ENCODE measurements at places on chromosomes 13 and 19. TPM values are rescaled to one million over a fixed set of nuclear protein-coding genes. Genes with fewer than 3 reads are reported as not detected.

The EBI3 gene
- not detected for total RNA-seq

The TEX101 gene
- total RNA-seq: not detected

The LRRC8E gene
- total RNA-seq: 5.5 TPM

The TMEM59L gene
- total RNA-seq: 4.0 TPM

The LILRA5 gene
- total RNA-seq: not detected

The CGB5 gene
- not detected for total RNA-seq

The FPR2 gene
- not detected for total RNA-seq

The HNRNPL gene
- total RNA-seq: 236 TPM

The ZNF112 gene
- 7.5 TPM for total RNA-seq

The FPR1 gene
- total RNA-seq: not detected

The PABPC3 gene
- total RNA-seq: 0.12 TPM

The TRPC4 gene
- total RNA-seq: 17.2 TPM

The ALDH16A1 gene
- 40.8 TPM for total RNA-seq

The ZNF71 gene
- total RNA-seq: 4.8 TPM

The FCER2 gene
- not detected for total RNA-seq

The TRPM4 gene
- 20.5 TPM for total RNA-seq

The KIR3DL1 gene
- not detected for total RNA-seq

The TEAD2 gene
- 13.7 TPM for total RNA-seq

The CRLF1 gene
- total RNA-seq: 437 TPM

The SLC8A2 gene
- not detected for total RNA-seq

The ACP5 gene
- total RNA-seq: 0.44 TPM

The BCL3 gene
- total RNA-seq: 11.6 TPM

The AMH gene
- 0.92 TPM for total RNA-seq

The LMTK3 gene
- under 0.01 TPM for total RNA-seq

The MATK gene
- not detected for total RNA-seq

The ZNF653 gene
- total RNA-seq: 4.8 TPM

The MEF2B gene
- total RNA-seq: not detected

The NOTCH3 gene
- total RNA-seq: 184 TPM

The CPB2 gene
- not detected for total RNA-seq
